ENCODE measurements at places on chromosomes 16 and 17.

DNA sequence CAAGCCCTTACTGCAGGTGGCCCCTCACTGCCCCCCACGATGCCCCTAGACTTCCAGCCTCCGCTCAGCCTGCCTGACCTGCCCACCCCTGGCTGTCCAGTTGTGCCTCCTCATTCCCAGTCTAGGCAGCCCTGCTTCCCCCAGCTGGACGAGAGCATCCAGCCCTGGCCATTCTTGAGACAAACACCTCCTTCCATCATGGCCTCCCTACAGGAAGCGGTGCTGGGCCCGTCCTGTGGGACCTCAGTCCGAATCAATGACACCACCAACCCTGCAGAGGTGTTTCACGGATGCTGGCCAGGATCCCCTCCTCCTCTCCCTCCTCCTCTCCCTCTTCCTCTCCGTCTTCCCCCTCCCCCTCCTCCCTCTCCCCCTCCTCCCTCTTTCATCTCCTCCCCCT is 28.3 kb downstream of the CCDC40 start:
- DNase-seq: no peak

- DNase-seq: no peak
These were observed 22.5 kb downstream of the SLC13A5 start for GRCh38 chr17:6690641-6691040.

- DNase-seq: no peak
These were observed 13.0 kb upstream of the ZFPM1 start for GRCh38 chr16:88440111-88440510.

- peak; percentile 14 for DNase-seq
These were observed 38.2 kb downstream of the WSCD1 start for GRCh38 chr17:6108382-6108781.

GRCh38 chr17:52147431-52147830 is 11.1 kb downstream of the CA10 start:
- DNase-seq: no peak

- no peak for DNase-seq
These were observed 12.4 kb downstream of the CSF3 start for GRCh38 chr17:40027614-40028012.

DNA sequence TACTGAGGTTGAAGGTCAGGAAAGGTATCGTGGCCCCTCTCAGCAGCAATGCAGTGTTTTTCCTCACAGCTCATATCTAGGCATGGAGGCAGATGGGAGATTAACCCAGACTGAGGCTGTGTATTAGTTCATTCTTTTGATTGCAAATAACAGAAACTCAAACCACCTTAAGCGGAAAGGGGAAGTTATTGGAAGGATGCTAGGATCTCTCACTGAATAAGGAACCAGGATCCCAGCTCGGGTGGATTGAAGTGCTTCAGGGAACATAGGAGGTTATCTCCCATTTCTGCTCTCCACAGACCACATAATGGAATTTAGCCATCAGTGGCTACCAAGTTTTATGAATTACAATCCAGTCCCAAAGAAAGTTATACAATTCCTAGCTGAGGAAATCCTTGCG is 8.2 kb downstream of the ZNF689 start:
- no peak for DNase-seq

All from left forelimb (tissue), 1 donor.